ENCODE measurements at places on chromosomes 5 and 9.

DNA sequence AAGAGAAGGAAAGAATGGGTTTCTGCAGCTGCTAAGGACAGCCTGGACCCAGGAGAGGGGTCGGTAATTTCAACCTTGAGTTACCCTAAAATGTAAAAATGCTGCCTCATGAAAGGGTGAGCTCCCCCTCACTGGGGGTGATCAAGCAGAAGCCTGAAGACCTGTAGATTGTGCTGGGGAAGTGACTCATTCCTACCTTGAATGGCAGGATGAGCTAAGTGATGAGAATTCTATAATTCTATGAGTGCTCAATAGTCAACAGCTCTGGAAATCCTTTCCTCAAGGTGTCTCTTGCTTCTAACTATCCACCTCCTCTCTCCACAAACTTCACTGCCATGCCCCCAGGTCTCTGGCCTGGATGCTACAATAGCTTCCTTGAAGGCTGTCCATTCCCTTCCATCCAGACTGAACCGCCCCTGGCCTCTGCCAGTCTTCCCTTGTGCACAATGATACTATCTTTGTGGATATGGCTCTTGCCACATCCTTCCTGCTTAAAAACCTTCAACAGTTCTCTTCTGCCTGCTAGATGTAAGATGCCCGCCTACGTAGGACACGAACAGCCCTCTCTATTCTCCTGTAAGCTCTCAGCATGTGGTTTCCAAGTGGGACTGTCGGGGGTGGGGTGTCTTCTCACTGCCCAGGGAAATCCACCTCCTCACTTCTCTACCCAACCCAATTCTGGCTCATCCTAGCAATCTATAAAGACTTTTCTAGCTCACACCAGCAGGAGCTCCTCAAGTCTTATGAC is 50.6 kb downstream of the PTPN3 start:
- no peak for DNase-seq

GRCh38 chr5:73435759-73436534 is 12.6 kb downstream of the FOXD1 start:
- DNase-seq = no peak

DNA sequence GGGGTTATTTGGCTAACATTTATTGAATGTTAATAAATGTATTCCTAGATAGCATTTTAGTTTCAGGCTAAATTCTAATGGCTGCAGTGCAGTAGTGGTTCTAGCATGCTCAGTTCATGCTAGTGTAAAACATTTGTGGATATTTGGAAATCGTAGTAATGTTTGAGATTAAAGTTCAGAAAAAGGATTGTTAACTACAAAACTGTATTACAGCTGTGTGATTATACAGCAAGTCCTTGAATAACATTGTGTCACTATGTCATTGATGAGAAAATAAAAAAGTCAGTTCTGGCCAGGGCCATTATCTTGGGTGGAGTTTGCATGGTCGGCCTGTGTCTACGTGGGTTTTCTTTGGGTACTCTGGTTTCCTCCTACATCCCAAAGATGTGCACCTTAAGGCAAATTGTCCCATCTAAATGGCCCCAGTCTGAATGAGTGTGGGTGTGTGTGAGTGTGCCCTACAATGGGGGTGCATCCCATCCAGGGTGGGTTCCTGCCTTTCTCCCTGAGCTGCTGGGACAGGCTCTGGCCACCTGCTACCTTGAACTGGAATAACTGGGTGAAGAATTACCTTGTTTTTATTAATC is 8.8 kb downstream of the ZSWIM6 start:
- DNase-seq = no peak

GRCh38 chr9:80964374-80964773 is 725.0 kb downstream of the TLE1 start:
- DNase-seq = no peak

GRCh38 chr9:74570879-74571512 is 73.9 kb downstream of the RORB start:
- DNase-seq = no peak

GRCh38 chr5:32163785-32164184 is 10.3 kb downstream of the GOLPH3 start:
- no peak for DNase-seq

- no peak for DNase-seq
Measured at GRCh38 chr9:121833061-121833460, 181.6 kb downstream of the DAB2IP start.

GRCh38 chr9:121883281-121884056 is 209.6 kb downstream of the TTLL11 start:
- DNase-seq = no peak

GRCh38 chr5:4643190-4643589 is 496.9 kb upstream of the ADAMTS16 start:
- DNase-seq = no peak

- no peak for DNase-seq
Measured at GRCh38 chr5:119357808-119358529, 2.1 kb downstream of the TNFAIP8 start.

Data from NCI-H524 treated with DMSO at 0.1 percent for 48 hours (cell line).